A673 (cell line): ENCODE measurements at places on chromosomes 7 and 10.

DNA sequence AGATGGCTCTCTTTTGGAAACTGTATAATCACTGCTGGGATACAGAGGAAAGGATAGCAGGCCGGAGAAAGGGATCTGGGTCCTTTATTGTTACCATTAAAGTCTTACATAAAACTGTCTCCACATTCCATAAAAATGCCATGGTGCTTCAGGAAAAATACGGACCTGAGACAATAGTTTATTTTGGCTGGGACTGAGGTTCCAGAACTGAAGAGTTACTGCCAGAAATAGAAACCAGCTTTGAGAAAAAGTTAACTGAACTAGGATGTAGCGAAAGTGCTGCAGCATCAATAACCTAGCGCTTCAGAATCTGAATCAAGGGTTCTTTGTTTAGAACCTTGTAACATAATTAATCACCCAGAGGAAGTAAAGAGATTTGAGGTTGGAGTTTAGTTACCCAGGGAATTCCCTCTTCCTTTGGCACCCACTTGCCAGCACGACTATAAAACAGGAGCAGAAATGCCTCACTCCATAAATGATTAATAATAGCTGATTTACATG is 38.0 kb downstream of the MEOX2 start:
- peak; percentile 85 for DNase-seq

DNA sequence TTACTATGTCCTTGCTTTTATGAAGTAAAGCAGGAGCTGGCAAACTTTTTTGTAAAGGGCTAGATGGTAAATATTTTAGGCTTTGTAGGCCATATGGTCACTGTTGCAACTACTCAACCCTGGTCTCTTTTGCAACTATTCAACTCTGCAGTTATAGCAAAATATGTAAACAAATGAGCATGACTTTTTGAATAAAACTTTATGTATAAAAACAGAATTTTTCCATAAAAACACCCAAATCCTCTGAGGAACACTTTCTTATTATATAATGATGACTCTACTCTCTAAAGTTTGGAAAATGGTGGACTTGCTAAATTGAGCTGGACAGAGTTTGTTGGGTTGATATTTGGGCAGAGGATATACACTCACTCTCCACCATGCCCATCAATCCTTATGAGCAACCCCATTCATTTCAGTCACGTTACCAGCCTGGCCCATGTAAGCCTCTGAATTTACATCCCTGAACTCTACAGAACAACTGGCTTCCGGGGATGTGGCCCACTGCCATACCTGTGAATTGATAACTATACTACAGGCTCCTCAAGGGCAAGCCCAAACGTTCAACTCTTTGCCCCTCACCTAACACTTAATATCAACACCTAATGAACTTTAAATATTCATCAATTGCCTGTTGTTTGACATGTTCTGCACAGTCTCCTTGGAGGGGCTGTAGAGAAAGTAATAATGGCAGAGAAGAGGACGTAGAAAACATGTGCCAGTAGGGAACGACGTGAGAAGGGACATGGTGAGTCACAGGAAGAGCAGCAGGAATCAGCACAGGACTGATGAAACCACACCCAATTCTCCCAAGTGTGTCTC is 37.6 kb downstream of the SGMS1 start:
- DNase-seq = peak; percentile 60

DNA sequence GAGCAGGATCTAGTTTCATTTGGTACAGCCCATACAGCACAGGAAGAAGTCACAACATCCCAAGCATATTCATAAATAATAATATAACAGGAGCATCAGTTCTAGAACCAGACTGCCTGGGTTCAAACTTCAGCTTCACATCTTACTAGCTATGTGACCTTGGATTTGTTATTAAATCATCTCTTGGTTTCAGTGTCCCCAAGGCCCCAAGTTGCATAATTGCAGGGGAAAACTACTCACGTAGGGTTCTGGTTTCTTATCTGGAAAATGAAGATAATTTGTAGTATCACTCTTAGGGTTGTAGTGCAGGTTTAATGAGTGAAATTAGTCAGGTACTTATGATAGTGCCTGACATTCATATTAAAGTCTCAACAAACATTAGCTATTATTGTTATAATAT is 5.5 kb upstream of the IQUB start:
- DNase-seq = no peak

GRCh38 chr10:122281018-122281626 is 10.0 kb downstream of the BTBD16 start:
- DNase-seq = no peak

DNA sequence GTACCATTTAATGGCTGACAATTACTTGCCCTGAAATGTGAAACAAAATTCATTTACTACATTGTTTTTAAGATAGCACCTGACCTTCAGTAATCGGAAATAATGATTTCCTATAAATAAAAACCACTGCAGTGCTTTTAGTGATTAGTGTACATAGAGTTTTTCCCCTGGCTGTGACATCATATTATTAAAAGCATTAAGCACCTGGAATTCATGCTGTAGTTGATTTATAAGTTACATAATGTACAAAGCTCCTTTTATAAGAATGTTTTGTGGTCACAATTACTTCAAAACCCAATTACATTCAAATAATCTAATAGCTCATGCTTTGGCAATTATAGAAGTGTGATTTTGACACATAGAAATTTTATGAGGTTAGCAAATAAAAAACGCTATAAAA is 44.3 kb upstream of the EIF4H start:
- DNase-seq = no peak

DNA sequence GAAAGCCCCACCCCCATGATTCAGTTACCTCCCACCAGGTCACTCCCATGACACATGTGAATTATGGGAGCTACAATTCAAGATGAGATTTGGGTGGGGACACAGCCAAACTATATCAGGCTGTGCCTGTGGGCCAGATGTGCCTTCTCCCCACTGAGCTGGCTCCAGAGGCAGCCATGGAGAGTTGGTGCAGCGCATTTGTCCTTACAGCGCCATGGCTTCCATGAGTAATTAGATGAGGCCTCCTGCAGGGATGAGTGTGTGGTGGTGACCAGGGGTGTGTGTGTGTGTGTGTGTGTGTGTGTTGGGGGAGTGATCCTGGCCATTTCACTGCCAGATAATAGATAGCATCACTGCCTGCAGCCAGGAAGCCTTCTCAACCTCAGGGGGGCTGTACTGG is 94.6 kb downstream of the FANK1 start:
- no peak for DNase-seq

- peak; percentile 60 for DNase-seq
These were observed 4.7 kb upstream of the IGF2BP3 start for GRCh38 chr7:23474829-23475575.

- DNase-seq = no peak
These were observed 70.3 kb downstream of the UNCX start for GRCh38 chr7:1302936-1303335.

GRCh38 chr10:60643874-60644273 is 134.4 kb upstream of the CDK1 start:
- DNase-seq = no peak

DNA sequence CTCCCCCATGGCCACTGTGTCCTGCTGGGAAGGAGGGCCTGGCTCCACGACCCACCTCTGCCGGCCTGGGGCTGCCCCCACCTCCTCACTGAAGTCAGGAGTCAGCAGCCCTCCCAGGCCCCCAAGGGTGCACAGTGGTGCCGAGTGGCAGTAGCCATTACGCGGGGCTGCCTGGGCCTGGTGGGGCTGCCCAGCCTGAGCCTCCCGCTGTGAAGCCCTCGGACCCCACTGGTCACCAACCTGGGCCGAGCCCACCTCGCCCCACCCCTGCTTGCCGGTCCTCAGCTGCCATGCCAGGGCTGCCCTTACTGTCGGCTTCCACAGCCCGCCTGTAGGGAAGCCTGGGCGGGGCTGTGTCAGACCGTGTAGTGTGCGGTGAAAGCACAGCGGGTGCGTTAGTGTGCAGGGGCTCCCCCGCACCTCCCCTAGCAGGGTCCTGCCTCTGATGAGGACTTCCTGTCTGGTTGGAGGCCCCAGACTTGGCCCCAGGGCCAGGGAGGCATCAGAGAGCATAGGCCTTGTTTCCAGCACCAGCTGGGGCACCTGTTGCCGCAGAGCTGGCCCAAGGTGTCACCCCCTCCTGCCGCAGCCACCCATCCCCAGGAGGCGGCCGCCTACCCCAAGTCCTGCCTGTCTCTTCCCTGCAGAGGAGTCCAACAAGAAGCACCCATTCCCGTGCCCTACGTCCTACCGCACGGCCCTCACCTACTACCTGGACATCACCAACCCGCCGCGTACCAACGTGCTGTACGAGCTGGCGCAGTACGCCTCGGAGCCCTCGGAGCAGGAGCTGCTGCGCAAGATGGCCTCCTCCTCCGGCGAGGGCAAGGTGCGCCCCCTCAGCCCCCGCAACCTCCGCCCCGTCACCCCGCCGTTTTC is 10.0 kb downstream of the TMEM120A start:
- no peak for DNase-seq

DNA sequence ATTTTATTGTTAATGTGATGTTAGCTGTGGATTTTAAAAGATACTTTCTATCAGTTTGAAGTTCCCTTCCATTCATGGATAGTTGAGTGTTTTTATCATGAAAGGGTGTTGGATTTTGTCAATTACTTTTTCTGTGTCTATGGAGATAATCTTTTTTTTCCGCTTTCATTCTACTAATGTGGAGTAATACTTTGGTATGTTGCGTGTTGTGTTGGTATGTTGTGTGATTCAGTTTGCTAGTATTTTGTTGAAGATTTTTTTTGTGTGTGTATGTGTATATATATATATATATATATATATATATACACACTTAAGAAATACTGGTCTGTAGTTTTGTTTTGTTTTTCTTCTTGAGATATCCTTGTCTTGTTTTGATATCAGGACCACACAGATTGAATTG is 100.3 kb downstream of the CCSER2 start:
- DNase-seq = no peak

- no peak for DNase-seq
These were observed 101.0 kb downstream of the DIP2C start for GRCh38 chr10:588246-589165.

DNA sequence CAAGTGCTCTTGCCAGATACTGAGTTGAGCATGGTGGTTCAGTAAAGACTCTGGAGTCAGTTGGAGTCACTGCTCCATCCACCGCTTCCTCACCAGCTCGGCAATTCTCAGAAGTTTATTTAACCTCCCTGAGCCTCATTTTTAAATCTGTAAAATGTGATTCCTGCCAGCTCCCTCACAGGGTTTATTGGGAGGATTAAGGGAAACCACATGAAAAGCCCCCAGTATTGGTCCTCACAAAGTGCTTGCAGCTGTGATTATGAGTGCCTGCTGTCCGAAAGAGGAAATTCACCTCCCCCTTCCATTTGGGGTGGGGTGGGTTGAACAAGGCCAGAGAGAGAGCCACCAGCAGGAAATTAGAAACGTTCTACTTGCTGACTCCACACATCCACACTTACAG is 99.0 kb downstream of the AOAH start:
- DNase-seq = no peak

- DNase-seq = no peak
These were observed 104.5 kb downstream of the GRID1 start for GRCh38 chr10:86261941-86262687.

DNA sequence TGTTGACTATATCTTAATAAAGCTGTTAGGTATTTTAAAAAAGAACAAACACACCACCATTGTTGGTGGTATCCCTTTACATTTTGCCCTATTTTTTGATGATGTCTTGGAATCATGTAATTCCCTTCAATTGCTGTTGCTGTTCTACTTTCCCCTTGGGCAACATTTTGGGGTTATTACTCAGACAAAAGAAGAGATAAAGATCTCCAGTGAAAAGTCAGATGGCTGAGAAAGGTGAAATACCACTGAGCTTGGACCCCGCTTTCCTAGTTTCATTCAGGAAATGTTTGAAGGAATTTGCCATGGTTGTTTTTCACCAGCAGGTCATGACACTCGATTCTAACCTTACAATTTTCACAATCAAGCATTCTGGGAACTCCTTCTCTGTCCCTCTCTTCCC is 84.6 kb downstream of the MACC1 start:
- no peak for DNase-seq

DNA sequence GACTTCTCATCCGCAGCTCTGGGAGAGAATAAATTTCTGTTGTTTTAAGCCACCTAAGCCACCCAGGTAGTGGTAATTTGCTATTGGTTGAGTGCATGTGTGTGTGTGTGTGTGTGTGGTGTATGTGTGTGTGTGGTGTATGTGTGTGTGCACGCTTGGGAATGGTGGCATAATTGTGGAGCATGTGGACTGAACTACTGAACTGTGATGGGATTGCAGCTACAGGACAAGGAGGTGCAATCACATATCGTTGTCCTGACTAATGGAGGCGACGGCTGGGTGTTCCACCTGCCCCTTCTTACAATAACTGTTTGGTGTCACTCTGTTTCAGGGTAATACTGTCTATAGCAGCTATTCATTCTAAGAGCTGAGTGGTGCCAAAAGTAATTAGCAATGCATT is 448.7 kb upstream of the PFKP start:
- DNase-seq = no peak

DNA sequence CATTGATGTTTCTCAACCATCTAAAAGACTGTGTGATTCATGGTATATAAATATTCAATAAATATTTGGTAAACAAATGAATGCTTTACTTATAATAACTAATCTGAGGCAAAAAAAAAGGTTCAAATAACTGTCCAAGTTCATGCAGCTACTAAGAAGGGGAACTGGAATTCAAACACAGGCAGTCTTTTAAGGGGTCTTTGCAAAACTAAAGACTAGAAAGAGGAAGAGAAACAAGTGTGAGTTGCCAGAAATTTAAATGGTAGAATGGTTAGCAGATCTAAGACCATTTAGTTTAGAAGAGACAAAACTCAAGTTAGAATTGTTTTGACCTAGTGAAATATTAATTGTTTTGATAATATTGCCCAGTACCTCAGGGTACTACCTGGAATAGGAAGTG is 642.0 kb upstream of the LRRN3 start:
- DNase-seq = no peak

DNA sequence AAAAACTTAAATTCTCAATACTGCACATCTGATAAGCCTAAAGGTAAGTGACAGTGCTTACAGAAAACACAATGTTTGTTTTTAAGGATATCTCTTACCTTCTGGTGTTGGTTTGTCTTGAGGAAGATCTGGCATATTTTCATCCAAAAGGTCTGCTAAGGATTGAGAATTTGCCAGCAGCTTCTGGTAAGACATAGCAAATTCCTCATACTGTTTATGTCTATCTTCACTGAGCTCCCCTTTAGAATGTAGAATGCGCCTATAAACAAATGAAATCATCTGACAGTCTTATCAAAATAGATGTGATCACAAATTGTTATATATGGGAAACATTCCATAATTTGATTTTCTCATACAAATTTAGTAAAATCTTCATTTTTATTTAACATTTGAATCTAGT is 28.7 kb downstream of the UPF2 start:
- DNase-seq = no peak

GRCh38 chr10:118842843-118843624 is 88.3 kb upstream of the CACUL1 start:
- DNase-seq = no peak

GRCh38 chr7:11690395-11690794 is 141.6 kb downstream of the THSD7A start:
- DNase-seq = no peak

- no peak for DNase-seq
These were observed 34.7 kb downstream of the CNPY1 start for GRCh38 chr7:155511702-155511996.
